ENCODE measurements at places on chromosomes 1 and 21.

GRCh38 chr1:154408174-154408777 is 3.1 kb downstream of the IL6R start:
- no peak for DNase-seq

DNA sequence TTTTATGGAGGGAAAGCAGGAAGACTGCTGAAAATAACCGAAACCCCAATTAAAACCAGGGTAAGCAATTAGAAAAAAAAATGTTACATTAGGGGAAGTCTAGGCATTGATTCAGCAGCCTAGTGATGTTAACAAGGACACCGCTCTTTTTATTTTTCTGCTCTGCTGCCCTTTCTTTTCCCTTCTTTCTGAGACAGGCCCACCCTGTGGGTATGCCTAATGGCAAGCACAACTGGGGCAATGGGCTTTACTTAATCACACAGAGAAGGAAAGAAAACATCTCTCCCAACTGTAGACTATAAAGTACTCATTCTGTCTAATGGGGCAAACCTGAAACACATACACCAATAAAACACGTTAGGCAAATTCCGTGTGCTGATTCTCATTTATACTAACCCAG is 69.6 kb downstream of the GBP6 start:
- DNase-seq: no peak

DNA sequence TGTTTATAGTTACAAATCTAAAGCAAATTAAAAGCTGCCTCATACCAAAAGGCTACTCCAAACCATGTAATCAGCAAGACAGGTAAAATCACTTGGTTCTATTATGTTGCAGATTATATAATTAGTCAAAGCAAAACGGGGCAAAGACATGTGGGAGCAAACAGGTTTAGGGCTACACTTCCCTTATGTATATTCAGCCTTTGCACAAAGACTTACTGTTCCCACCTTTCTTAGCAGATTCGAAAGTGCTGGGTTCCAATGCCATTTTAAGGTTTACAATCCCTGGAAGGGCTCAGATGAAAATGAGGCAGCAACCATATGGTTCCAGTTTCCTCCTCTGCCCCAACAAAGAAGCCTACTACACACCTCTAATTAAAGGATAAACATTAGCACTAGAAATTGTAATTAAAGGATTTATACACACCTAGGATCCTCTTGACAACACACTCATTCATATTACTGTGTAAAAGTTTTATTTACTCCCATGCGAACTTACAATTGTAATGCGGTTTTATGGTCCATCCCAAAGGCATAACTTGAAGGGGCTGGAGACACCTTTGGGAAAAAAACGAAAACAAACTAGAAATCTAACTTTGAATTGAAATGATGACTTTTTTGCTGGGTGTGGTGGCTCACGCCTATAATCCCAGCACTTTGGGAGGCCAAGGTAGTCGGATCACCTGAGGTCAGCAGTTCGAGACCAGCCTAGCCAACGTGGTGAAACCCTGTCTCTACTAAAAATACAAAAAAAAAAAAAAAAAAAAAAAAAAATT is 117.3 kb upstream of the PKN2 start:
- DNase-seq: no peak

- DNase-seq: no peak
These were observed 22.9 kb downstream of the OVAAL start for GRCh38 chr1:180581635-180582039.

- no peak for DNase-seq
These were observed 57.7 kb downstream of the EVA1C start for GRCh38 chr21:32470206-32470605.

GRCh38 chr1:3330771-3331245 is 123.7 kb upstream of the ARHGEF16 start:
- no peak for DNase-seq

DNA sequence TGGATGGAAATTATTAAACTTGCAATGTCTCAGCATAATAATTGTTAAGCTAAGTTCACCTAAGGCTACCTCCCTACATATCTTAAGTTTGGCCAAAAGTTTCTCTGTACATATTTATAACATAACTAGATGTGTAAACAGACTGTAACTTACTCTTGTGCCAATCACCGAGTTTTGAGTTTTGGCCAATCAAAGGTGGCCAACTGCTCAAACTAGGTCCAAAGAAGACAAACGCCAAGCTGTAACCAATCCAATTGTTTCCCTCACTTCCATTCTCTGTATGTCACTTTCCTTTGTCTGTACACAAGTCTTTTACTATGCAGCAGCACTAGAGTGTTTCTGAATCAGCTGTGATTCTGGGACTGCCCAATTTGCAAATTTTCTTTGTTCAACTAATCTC is 197.8 kb downstream of the LYPLAL1 start:
- no peak for DNase-seq

- no peak for DNase-seq
These were observed 62.1 kb upstream of the JUN start for GRCh38 chr1:58845942-58846341.

DNA sequence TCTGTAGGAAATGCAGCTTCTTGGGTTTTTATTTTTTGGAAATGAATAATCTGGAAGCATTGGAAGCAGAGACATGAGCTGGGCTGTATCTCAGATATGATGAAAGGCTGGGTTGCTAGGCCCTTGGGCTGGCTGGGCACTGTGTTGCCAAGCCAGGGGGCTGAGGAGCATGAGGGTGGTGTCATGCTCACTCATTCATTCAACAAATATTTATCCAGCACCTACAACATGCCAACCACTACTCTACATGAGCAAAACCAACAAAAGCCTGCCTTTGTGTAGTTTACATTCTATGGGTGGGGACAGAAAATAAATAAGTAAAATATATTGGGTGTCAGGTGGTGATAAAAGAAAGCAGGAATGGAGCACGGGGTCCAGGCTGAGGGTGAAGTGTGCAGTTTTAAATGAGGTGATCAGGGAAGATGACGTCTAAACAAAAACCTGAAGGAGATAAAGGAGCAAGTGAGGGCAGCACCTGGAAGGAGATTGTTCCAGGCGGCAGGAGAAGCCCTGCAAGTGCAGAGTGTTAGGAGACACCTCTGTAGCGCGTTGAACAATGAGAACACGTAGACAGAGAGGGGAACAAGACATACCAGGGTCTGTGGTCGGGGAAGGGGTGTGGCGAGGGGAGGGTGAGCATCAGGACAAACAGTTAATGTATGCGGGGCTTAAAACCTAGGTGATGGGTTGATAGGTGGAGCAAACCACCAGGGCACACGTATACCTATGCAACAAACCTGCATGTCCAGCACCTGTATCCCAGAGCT is 10.9 kb downstream of the TAGLN2 start:
- DNase-seq: no peak

DNA sequence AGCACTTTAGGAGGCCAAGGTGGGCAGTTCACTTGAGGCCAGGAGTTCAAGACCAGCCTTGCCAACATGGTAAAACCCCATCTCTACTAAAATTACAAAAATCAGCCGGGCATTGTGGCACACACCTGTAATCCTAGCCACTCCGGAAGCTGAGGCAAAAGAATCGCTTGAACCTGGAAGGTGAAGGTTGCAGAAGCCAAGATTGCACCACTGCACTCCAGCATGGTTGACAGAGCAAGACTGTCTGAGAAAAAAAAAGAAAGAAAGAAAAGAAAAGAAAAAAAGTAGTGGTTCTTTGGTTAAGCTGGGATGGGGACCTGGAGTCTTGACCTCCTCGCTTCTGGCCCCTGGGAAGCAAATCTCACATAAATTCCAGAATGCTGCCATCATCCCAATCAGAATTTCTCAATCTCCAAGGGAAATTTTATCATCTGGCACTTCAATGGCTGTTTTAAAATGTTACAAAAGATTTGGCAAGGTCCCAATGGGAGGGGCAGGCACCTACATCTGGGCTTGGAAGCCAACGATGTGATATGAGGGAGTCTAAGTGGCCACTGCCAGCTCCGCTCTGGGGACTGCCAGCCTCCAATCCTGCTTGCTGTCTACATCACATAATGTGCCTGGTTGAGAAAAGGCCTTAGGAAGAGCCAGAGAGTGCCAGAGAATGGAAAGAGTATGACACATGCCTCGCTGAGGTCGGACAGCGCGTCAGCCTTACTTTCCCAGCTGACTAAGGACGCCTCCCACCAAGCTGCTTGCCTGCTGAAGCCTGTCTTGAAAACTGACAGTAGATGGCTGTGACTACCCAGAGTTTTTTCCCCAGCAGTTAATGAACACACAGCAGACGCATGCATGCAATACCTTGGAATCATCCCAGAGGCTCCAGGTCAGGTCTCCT is 42.1 kb upstream of the SRP9 start:
- DNase-seq: peak; percentile 96

- DNase-seq: no peak
These were observed 3.0 kb upstream of the KCND3 start for GRCh38 chr1:111992476-111992875.

GRCh38 chr1:188302746-188303145 is 1474.0 kb downstream of the PLA2G4A start:
- no peak for DNase-seq

DNA sequence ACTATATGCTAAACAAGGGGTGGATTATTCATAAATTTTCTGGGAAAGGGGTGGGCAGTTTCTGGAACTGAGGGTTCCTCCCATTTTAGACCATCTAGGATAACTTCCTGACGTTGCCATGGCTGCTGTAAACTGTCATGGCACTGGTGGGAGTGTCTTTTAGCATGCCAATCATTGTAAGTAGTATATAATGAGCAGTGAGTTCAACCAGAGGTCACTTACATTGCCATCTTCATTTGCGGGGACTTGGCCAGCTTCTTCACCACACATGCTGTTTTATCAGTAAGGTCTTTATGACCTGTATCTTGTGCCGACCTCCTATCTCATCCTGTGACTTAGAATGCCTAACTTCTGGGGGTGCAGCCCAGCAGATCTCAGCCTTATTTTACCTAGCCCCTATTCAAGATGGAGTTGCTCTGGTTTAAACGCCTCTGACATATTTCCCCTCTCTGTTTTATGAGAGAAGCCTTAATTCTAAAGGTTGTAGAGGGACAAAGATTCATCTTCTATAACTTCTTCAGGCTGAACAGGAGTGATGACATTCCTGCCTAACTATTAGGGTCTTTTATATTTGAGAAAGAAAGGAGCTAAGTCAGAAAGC is 60.4 kb downstream of the DIP2A start:
- DNase-seq: no peak

- DNase-seq: no peak
These were observed 48.5 kb upstream of the RC3H1 start for GRCh38 chr1:174070614-174071013.

DNA sequence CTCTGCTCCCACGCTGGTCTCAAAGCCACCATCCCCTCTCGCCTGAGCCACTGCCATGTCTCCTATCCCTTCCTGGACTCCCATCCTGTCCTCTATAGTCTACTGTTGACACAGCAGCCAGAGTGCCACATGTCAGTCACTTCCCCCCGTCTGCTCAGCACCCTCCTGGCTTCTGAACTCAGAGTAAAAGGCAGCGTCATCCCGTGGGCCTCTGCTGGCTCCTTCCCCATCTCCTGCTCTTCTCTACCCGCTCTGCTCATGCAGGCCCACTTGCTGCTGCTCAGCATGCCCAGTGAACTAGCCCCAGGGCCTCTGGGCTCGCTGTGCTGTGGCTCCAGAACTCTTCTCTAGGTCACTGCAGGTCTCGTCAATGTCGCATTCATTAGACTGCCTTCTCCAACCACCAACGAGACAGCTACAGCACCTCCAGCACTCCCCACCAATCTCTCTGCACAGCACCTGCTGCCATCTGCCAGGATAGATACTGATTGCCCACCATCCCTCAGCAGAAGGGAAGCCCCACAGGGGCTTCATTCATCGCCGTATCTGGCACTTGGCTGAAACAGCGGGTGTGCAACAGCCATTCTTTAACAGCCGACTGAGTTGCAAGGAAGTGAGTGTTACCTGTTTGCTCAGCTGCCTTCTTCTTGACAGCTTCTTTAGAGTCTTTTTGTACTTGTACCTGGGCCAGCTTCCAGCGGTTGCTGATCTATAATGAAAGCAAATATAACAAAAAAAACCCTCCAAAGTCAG is 11.8 kb upstream of the SRM start:
- no peak for DNase-seq

GRCh38 chr1:171809834-171810233 is 28.4 kb downstream of the METTL13 start:
- DNase-seq: no peak

DNA sequence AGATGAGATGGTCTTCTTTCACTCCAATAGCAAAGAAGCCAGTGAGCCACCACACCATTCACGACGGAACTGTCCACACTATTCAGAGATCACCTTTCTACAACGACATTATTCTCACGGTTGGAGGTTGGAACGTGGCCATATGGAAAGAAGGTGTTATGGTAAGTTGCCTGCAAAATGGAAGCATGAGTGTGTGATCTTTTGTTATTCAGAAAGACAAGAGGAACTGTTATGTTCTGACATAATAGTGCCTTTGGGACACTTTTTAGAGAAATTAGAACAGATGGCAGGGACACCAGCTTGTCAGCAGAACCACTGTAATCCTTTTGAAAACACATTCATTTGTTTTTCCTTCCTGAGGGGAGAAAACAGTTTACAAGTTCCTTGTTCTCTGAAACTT is 75.8 kb upstream of the MCOLN3 start:
- no peak for DNase-seq

- DNase-seq: no peak
These were observed 99.8 kb downstream of the INTS7 start for GRCh38 chr1:211935448-211935970.

DNA sequence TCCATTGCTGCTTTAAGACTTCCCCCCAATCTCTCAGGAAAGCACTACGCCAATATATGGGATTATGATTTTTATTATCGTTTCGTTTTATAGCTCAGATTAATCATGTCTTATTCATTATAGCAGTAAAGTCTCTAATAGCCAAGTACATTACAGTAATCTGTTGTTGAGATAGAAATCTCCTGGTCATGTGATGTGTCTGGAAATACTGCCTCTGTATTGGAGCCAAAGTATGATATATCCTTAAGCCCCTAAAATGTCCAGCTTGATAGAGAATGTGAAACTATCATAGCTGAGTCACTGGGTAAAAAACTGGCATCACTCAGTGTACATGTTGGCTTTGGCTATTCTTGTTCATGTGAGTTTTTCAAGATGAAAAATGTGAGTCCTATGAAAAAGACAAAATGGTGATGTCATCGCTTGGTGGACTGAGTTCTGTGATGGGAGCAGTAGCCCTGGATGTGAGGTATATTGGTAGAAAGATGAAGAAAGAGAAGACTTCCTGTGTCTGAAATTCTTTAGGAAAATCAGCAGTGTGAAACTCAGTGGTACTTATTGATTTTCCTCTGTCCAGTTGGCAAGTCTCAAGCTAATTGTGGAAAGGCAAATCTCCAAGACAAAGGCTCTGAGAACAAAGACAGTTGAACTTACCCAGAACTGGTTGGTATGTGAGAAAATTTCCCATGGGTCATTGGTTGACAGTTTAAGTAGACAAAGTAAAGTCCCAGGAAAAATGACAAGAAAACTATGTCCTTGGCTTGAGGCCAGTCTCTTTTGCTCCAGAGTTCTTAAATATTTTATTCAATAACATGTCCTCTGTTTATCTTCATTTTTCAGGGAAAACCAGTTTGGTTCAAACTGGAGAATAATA is 76.2 kb downstream of the BRINP2 start:
- no peak for DNase-seq

GRCh38 chr1:232748910-232749368 is 56.3 kb upstream of the MAP10 start:
- DNase-seq: no peak
